Thoracic aorta (tissue), 2 donors: ENCODE measurements at places on chromosomes 1 and 21.

- no peak for DNase-seq
Measured at GRCh38 chr21:39336457-39337008, 12.4 kb downstream of the HMGN1 start.

- DNase-seq: no peak
Measured at GRCh38 chr1:193009501-193009900, 49.7 kb downstream of the UCHL5 start.

- no peak for DNase-seq
Measured at GRCh38 chr1:164967300-164967699, 389.2 kb downstream of the LMX1A start.

DNA sequence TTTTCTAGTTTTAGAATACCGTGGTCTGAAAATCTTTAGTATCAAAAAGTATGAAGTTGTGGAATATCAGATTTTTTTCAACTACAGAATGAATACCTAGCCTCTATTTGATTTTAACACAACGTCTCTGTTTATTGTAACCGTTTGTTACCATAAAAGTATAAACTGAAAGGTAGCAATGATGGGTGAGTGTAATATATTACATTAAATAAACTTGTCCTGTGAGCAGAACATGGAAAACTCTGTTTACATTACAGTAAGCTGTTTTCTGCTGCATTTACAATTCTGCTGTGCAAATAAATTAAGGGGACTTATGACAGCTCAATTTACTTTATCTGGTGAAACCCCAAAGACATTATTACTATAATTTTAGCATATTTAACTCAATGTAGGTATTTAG, 62.5 kb downstream of the CHRM3 start:
- no peak for DNase-seq

DNA sequence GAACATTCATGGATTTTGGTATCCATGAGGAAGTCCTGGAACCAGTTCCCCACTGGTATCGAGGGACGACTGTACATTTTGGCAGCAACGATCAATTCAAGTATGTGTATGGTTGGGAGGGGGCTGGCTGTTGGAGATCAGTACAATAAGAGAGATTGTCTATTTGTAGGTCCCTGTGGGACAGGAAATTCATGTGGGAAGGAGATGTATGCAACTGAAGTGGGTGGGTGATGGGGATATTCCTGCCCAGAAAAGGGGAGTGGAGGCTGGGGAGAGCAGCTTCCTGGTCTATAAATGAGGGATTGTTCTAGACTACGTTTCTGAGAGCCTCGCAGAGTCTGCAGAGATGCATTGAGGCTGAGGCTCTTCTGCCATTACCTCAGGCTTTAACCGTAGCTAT, 140.2 kb upstream of the MAGI3 start:
- no peak for DNase-seq

DNA sequence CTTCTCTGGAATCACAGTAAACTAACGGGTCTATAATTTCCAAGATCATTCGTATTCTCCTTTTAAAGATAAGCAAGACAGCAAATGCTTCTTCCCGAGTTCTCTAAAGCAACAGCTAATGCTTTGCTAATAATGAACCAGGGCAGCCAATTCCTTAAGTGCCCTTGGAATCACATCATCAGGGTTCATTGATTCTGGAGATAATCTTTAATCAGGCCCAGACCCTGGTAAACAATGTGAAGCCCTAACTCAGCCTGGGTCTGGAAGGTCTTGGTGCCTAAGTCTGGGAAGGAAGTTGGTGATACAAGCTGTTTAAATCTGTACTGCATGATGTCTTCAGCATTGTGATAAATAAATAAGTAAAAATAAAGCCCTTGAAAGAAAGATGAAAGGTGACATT, 18.4 kb downstream of the ERI3 start:
- DNase-seq: no peak

DNA sequence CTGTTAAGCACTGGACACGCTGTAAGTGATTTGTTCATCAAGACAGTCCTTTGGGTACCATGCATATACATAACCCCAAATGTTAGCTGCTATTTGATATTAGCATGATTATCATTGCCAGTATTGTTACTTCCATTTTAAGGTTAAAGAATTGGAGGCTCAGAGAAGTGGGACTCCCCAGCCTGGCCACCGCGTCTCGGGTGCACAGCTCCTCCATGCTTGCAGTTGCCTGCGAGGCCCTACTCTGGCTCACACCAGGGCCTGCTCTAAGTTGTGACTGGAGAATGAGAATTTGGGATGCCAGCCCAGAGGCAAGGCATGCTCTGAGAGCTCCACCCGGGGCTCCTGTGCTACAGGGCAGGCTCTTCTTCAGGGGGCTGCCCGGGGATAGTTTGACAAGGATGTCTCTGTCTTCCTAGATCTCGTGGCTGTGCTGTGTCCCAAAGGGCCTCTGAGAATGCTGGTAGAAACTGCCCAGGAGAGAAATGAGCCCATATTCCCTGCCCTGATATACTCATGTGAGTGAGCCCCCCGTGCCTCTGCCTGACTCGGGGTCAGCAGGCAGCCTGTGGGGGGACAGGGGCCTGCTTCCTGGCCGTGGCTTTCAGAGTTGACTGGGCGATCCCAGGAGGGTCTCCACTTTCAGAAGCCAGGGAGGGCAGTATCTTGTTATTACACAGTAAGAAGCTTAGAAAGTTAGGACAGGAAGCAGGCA, 19.4 kb downstream of the PSEN2 start:
- DNase-seq: no peak

- DNase-seq: no peak
Measured at GRCh38 chr1:160801836-160802580, 6.0 kb downstream of the LY9 start.

DNA sequence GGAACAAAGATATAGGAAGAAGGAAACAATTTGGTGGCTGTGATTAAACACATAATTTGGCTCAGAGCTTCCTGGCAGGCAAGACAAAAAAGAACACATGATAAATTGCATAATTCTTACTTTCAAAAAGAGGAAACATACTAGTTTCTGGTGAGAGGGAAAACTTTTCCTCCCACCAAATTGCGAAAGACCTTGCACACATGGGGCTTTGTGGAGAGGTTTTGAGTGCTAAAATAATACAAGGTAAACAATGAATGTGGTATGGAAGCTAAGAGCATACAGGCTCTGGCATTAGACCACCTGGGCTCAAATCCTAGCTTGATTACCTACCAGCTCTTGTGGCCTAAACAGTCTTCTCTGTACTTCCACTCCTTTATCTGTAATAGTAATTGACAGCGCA, 140.2 kb upstream of the HOOK1 start:
- DNase-seq: no peak

- no peak for DNase-seq
Measured at GRCh38 chr1:2431103-2431502, 18.7 kb upstream of the PEX10 start.

DNA sequence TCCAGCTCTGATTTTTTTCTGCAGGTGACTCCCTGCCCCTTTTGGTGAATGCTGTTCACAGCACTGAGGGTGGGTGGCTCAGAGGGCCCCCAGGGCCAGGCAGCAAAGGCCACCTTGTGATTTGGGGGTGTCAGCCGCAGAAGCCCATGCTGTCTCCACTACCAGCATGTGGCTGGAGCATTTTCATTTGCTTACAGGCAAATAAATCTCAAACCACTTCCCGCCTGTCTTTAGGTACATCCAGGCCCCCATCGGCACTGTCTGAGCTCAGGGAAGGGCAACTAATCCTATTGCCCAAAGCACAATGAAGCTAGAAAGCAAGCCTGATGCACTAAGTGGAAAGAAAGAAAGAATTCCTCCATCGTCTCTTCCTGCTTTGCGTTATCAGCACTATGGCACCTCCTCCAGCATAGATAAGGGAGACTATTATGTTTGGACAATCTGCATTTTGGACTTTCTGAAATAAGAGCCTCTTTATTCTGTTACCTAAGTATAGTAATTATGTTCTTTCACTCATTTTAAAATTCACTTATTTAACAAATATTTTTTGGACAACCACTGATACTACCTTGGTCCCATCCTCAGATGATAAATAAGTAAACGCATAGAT, 100.5 kb upstream of the TLR5 start:
- DNase-seq: no peak

GRCh38 chr1:46735708-46736324, 16.9 kb upstream of the EFCAB14 start:
- DNase-seq: no peak

- no peak for DNase-seq
Measured at GRCh38 chr1:209616366-209617046, 33.0 kb downstream of the CAMK1G start.

DNA sequence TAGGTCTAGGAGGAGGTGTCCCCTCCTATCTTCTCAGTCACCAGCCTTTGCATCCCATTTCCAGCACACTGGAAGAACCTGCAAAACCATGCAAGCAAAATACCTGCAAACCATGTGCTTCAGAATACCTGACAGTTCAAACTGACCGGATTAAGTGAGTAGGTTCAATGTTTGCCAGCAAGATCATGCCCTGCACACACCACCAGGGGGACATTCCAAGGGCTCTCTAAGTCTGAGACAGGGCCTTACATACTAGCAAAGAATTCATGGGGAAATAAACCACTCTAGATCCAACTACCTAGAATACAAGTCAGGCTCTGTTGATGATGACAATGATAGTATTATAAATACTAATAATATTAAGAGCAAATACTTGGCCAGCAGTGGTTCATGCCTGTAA, 27.6 kb downstream of the INPP5B start:
- no peak for DNase-seq

DNA sequence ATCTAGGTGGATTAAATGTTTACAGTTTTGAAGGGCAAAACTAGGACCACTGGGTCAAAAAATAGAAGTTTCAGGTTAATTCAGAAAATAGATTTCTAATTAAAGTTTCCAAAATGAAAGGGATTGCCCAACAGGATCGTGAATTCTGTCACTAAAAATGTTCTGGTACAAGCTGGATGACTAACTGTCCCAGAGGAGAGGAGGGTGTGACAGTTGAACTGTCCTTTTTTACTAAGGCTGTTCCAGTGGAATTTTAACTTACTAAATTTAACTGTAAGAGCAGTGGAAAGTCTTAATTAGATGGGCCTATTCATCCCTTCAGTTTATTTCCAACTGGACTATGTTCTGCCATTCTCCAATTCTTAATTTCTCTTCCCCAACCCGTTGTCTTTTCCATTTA, 7.2 kb downstream of the SNX7 start:
- no peak for DNase-seq

GRCh38 chr1:84862810-84863251, 30.2 kb downstream of the LPAR3 start:
- no peak for DNase-seq

GRCh38 chr1:22112554-22112953, 30.3 kb downstream of the WNT4 start:
- no peak for DNase-seq

DNA sequence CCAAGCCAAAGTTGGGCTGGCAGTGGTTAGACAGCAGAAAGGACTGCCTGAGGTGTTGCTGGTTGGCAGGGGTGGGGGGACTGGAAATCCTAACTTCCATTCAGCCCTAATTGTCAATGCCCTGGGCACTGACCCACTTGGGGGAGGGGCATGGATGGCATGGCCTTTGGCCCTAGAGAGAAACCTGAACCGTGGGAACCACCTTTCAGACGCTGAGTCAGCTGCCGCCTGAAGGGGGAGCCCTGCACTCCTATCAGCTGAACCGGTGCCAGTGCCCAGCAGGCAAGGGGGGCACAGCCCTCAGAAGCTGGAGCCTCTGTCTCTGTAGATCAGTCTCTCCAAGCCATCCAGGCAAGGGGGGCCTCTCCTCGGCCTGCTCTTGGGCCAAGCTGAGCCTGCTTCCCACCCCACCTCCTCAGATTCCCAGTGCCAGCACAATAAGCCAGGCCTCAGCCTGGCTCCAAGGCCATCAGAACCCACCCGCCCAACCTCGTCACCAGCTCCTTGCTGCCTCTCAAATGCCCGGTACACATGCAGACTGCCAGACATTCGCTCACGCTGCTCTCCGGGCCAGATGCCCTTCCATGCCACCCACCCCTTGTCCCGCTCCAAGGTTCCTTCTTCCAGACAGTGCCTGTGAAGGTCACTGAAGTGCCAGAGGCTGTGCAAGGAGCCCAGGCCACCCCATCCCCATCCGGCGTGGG, 11.6 kb downstream of the TINAGL1 start:
- peak; percentile 68 for DNase-seq

- DNase-seq: no peak
Measured at GRCh38 chr1:184695023-184695422, 59.6 kb downstream of the EDEM3 start.

DNA sequence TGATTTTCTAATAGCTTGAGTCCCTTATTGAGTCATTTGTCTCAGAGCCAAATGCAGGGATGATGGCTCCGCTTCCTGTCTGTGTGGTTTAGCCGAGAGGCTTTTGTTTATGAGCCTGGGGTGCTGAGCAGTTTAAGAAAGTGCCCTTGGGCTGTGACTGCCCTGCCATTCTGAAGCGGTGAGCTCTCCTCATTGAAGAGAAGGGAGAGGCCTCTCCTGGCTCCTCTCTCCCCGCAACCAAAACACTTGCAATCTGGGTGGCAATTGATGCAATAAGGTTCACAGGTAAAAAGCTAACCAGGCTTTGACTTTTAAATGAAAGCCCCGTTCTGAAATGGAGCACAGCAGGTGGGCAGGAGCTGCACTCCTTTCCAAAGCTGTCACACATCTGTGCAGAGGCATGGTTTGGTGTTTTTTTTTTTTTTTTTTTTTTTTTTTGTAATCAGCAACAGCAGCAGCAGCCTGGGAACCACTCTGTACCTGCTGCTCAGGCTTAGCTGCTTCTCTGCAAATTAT, 403.7 kb downstream of the SIPA1L2 start:
- no peak for DNase-seq

- no peak for DNase-seq
Measured at GRCh38 chr21:43736224-43736883, 17.4 kb downstream of the PDXK start.

DNA sequence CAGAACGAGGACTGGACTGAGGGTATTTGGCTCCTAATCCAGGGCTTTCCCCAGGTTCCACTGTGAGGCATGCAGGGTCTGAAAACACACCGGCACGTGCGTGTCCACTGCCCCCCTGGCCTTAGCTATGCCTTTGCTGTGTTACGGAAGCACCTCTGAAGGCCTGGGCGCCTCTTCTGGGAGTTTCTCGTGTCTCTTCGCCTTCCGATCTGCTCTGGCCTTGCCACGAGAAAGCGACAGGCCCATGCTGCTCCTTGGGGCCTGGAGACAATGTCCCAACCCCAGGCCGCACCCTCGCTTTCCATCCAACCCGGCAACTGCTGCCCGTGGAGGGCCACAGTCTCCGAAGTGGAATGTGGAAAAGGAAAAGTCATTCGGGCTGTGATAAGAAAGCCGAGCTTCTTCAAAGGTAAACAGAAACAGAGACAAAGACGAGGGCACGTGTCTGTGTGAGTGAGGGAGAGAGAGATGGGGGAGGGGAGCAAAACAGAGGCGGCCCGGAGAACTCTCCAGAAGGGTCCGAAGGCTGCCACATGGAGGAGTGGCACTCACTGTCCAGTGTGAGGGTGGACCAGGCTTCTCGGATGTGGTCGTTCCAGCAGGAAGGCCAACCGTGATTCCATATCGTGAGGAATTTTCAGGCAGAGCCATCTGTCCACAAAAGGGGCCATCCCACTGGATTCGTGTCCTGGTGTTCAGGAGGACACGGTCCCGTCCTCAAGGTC, 3.4 kb upstream of the UMODL1 start:
- no peak for DNase-seq
